ENCODE measurements at places on chromosomes 2 and 18.

DNA sequence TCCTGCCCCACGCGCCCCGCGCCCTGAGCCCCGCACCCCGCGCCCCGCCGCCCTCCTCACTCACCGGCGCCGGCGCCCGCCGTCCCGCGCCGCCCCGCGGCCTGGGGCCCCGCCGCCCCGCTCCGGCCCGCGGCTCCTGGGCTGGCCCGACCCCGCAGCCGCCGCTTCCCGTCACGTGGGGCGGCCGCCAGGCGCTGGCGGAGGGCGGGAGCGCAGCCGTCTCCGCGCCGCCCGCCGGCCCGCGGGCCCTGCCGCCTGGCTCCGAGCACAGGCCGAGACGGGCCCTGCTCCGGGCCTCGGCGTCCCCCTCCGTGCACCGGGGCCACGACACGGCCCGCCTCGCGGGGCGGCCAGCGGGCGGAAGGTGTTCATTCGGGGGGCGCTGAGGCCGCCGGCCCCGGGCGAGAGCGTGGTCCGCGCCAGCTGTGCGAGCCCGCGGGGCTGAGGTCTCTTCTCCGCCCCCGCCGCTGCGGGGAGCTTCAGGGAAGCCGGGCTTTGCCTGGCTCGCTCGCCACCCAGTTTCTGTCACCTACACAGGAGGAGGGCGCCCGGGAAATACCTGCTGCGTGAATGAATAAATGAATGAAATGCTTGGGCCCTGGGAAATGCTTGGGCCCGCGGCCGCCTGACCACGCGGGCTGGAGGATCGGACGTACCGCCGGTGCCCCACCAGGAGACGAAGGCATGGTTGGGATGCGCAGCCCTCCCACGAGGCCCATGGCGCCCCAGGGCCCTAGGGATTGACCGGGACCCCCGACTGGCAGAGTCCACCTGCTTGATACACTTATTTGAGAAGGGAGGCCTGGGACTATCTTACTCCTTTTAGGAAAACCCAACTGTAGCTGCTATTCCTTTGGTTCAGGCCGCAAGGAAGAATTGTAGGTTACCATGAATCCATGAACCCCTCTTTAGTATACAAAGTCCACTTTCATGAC lies at the start of gene TGFBRAP1:
Gene TGFBRAP1 (minus strand): TSS at position 175 of the 935 bp plus-strand sequence. CDS start 21,434 bp downstream, outside the sequence.
- no peak for DNase-seq

DNA sequence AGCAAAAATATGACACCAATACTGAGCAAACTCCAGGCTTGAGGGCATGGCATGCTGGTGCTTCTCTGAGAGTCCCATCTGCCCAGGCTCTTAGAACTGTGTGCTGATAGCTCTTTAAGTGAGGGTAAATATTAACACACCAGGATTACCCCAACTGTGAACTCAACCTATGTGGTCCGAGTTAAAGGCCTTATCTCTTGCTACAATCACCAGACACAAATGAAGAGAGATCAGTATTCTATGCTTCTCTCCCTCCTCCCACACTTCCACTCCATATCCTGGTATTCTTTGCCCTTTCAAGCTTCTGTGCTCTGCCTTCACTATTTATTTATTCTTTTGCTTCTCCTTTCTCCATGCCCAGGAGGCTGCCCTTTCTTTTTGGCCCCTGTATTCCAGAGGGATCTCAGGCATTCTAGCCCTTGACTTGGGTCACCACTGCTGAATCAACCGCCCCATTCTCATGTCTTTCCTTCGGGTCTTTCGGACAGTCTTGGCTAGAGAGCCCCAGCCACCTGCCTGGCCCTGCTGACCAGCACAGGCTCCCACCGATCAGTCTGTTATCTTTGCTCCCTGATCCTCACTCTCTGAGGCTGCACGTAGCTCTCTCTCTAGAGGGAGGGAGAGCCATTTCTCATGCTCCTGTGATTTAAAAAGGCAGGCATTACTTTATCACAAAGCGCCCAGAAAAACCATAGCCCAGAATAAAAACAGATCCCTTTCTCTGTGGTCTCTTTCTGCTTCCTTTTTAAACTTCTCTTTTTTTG lies 17.2 kb upstream of the HK2 start:
- no peak for DNase-seq

DNA sequence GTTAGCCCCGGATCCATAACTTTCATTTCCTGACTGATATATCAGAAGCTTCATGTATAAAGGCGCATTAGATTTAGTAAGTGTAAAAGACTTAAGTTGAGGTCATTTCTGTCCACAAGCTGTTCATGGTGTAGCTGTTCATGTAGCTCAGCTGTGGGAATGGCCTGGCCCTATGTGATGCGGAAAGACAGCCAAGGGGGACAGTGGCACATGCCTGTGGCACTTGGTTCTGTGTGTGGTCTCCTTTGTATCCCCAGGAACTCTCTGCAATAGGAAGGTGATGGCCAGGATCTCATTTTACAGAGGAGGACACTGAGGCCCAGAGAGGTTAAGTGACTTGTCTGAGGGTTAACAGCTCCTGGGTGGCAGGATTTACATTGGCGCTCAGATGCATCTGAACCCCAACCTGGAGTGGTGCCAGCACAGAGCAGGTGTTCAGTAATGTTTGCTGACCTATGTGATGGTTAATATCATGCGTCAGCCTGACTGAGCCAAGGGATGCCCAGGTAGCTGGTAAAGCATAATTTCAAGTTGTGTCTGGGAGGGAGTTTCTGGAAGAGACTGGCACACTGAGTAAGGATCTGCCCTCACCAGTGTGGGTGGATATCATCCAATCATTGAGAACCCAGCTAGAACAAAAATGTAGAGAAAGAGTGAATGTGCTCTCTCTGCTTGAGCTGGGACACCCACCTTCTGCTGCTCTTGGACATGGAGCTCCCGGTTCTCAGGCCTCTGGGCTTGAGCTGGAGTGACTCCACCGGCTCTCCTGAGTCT lies 25.4 kb downstream of the HPCAL1 start:
- no peak for DNase-seq

DNA sequence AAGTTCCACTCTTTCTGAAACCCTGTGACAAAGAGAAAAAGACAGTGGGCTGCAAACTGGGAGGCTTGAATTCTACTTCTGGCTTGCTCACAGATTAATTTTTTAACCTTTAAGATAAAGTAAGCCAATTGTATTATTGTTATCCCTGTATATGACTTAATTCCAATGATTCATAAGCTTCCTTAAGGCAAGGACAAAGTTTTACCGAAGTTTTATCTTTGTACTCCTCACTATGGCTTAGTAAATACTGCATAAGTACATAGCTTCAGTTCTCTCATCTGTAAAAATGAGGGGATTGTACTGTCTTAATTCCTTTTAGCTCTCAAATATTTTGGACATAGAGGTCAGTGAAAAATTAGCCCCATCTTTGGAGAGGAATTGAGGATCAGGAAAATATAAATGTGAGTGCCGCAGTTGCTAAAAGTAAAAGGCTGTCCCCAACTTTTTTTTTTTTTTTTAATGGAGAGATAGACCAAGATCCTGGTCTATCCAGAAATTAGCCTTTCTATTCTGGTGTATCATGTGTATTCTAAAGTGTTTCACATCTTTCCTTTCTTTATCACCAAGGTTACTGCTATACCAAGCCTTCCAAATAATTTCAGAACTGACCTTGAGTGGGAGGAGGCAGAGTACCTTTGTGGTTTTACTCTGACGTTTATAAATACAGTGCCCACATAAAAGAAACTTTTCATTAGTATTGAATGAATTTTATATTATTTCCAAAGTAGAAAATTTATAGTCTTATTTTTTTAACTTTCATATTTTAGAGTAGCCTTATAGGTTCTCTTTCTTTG lies 13.3 kb downstream of the RELCH start:
- DNase-seq = no peak

DNA sequence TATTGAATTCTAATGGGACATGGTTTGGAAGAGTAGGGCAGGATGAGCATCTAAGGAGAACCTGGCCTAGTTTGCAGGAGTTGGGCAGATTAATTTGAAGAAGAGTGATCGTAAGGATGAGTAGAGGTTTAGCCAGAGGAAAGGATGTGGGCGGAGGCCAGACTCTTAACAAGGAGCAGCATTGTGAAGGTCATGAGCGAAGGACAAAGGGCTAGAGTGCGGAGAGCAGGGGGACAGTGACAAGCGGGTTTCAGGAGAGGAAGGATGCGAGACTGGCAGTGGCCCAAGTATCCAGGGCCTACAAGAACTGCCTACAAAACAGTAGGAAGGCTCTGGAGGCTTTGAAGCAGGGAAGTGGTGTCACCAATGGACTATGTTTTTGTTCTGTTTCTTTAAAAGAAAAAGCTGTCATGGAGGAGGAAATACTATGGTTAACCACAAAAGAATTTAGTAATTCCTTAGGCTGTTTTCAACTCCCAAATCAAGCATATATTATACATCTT lies 20.1 kb downstream of the SLC66A3 start:
- no peak for DNase-seq

- no peak for DNase-seq
Measured at GRCh38 chr18:38460657-38461056, 895.1 kb upstream of the CELF4 start.

- no peak for DNase-seq
Measured at GRCh38 chr2:78757640-78758039, 267.9 kb upstream of the REG3G start.

GRCh38 chr2:180169474-180169873 lies 162.4 kb upstream of the CWC22 start:
- DNase-seq = no peak

All from DMS 273 treated with DMSO at 0.1 percent for 48 hours (cell line).